Stimulated activated CD4-positive, alpha-beta T cell treated with anti-CD3 and anti-CD28 coated beads, Interleukin-12 subunit alpha, Interleukin-12 subunit beta, amount 100 ng/mL, for 24 hours (primary cell): ENCODE measurements at places on chromosomes 5 and 9.
A peak's percentile ranks its signal among the peaks of the same experiment; 100 is the strongest.

DNA sequence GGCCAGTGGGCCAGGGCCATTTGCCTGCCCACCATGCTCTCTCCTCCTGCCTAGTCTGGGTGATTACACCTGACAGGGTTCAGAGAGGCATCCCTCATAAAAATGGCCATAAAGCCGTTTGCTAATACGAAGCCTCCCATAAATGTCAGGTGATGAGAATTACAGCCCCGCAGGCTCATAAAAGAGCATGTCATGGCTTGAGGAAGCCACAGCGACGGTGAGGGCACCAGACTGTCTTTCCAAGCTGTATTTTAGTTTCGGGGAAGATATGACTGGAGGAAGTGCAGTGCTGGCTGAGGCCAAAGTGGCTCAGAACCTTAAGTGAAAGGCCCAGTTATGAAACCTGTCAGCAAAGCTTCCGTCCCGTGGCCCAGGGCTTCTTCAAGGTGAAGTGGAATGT lies 18.5 kb upstream of the TCERG1 start:
- DNase-seq: no peak

DNA sequence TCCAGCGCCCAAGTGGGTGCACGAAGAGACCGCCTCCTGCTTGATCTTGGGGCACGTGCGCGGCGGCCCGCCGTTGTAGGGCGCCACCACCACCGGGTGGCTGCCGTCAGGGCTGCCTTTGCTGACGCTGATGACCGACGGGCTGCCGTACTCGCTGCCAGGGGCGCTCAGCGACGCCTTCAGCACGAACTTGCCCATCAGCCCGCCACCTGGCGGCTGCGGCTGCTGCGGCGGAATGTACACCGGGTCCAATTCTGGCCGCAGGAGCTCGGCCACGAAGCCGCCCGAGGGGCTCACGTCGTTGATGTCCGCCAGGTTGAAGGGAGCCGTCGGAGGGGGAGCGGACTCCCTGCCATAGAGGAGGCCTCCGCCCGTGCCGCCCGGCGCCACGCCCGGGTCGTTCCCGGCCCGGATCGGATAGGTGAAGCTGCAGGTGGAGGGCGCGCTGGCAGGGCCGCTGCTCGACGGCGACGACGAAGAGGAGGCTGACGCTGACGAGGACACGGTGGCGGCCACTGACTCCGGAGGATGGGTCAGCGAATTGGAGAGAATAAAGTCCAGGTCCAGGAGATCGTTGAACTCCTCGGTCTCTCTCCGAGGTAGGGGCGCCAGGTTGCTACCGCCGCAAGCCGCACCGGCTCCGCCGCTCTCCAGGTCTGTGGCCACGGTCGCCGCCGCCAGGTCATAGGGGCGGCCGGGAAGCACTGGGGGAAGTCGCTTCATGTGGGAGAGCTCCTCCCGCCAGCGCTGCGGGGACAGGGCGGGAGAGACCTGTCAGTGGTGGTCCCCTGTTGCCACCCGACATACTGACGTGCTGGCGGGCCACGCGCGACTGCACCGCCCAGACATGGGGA lies 1.8 kb downstream of the KLF4 start:
- no peak for DNase-seq

DNA sequence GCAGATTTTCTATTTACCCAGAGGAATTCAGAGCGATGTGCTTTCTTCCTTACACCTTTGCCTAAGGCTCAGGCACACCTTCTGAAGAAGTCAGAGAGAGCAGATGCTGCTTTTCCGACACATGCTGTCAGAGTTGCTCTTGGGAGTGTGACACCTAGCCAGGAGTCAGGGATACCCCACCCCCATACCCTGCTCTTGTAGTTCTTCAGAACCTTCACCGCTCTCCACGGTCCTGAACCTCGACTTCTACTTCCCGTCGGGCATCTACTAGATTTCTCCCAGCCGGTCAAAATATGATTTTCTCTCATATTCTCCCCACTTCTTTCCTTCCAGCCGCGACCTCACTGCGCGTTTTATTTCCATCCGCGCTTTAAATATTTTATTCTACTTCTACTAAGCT lies 1.7 kb downstream of the GRIN3A start:
- DNase-seq: no peak

- no peak for DNase-seq
Measured at GRCh38 chr5:11611011-11611410, 293.2 kb downstream of the CTNND2 start.

DNA sequence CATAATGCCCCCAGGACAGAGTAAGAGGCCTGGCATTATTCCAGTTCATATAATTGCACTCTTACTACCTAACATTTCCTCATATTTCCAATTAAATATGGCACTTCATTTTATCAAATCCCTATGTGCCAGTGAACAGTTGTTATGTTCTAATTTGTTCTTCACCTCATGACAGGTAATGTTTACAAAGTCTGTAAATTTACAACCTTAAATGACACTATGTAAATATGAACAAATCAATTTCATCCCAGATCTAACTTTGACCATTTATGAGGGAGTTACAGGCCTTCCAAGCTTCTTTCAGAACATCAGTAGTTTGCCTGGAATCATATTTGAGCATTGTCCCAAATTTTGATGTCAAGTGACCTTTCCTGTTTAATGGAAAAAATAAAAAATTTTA lies 592.6 kb upstream of the CDH6 start:
- no peak for DNase-seq

GRCh38 chr9:75447281-75447680 lies 359.0 kb downstream of the OSTF1 start:
- DNase-seq: no peak

GRCh38 chr9:99172124-99173091 lies 49.3 kb downstream of the ALG2 start:
- DNase-seq: no peak

- DNase-seq: peak; percentile 41
Measured at GRCh38 chr9:126558051-126558665, 55.6 kb upstream of the LMX1B start.

DNA sequence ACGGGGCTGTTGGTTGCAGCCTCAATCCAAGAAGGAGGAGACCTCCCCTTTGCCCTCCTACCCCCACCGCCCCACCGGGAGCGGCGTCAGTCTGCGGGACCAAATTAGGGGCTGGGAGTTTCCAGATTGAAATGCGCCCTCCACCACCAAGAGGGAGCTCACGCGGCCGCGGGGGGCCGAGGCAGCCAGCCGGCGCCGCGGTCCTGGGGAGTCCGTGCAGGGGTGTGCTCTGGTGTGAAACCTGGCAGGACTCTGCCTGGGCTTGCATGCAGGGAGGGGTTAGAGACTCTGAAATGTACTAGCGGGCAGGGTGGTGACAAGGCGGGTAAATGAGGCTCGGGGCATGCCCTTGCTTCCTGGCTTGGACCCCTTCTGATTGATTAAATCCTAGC lies 989 bp upstream of the FBN2 start:
- no peak for DNase-seq

- no peak for DNase-seq
Measured at GRCh38 chr5:64149268-64149667, 16.4 kb upstream of the RNF180 start.
